Hippocampal formation (tissue), 2 donors: ENCODE measurements at places on chromosomes 16 and 17.
A peak's percentile ranks its signal among the peaks of the same experiment; 100 is the strongest.

GRCh38 chr16:19555938-19556771 is 652 bp downstream of the VPS35L start:
- DNase-seq, result no peak

DNA sequence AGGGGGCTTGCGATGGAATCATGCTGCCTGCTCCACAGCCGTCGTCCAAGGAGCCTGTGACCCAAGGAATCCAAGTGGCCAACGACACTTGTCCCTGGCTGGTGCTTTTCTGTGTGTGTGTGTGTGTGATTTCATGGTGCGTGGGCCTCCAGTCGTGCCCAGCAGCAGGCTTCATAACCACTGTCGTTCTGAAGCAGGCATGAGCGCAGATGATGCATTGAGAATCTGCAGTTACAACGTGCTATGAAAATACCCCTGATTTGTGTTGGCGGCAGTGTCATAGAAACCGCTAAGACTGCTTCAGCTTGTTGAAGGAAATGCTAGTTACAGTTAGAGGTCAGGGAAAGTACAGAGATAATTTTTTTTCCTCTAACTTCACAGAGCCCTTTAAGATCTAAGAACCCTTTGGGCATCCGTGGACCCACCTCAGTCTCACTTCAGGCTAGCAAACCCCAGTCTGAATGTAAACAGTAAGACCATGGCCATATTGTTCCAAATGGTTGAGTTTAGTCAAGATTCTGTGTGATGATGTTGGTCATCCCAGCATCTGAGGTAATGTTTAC is 15.6 kb downstream of the C16orf90 start:
- DNase-seq, result no peak

- no peak for DNase-seq
These were observed 327.9 kb downstream of the HS3ST4 start for GRCh38 chr16:26019381-26020242.

GRCh38 chr17:75077496-75078283 is 10.1 kb upstream of the SLC16A5 start:
- peak; percentile 42 for DNase-seq

DNA sequence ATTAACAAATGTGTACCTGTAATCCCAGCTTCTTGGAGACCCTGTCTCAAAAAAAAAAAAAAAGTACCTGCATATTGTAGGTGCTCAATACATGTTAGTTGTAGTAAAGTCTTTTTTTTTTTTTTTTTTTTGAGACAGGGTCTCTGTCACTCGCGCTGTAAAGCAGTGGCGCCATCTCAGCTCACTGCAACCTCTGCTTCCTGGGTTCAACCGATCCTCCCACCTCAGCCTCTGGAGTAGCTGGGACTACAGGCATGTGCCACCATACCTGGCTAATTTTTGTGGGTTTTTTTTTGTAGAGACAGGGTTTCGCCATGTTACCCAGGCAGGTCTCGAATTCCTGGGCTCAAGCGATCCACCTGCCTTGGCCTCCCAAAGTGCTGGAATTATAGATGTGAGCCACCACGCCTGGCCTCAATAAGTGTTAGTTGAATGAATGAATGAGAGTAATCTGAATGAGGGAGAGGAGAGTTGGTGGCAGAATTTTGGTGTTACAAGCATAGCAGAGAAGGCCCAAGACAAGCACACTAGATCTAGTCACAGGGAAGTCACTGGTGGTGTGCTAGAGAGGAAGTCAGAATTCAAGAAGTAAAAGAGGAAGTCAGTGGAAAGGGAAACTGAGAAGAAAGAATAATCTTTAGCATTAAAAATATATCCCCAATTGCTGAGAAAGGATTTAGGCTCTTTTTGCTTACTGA is 9.4 kb upstream of the MYL4 start:
- DNase-seq, result peak; percentile 17

DNA sequence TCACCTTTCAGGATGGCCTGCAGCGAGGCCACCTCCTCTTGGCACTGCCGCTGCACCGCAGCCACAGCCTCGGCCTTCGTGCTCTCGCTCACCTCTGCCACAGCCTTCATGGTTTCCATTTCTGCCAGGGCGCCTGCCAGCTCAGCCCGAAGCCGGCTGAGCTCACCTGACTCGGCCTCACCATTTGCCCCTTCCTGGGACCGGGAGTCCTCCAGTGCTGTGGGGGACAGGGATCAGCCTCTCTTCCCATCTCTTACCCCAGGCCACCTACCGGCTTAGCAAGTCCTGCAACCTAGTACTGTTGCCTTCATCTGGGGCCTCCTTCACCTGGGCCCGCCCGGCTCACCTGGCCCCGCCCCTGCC is 658 bp downstream of the RABEP2 start:
- no peak for DNase-seq

GRCh38 chr16:73064212-73064993 is 16.5 kb upstream of the ZFHX3 start:
- no peak for DNase-seq
